ENCODE measurements at places on chromosomes 7 and 10. TPM values are rescaled to one million over a fixed set of nuclear protein-coding genes. Genes with fewer than 3 reads are reported as not detected.

CABCOCO1 gene
- total RNA-seq: not detected

NODAL gene
- total RNA-seq: not detected

MMD2 gene
- not detected for total RNA-seq

DNA sequence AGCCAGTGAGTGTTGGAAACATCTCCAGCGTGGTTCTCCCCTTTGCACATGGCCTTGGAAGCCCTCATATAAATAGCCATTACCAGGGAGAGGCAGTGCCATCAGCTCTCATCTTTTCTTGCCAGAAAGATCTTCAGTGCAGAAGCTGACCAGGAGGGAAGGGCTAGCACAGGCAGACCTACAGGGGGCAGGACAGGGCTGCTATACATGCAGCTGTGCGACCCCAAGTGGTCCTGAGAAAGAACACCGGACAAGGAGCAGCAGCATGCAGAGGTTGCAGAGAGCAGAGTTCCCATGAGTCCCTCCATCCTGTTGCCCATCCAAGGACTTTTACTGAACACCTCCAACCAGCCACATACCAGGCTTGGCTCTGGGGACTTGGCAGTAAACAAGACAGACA is 17.1 kb downstream of the GRID1 start:
- DNase-seq: peak; percentile 4

GRCh38 chr10:53899463-53900160 is 901.4 kb downstream of the PCDH15 start:
- no peak for DNase-seq

OR2A5 gene
- not detected for total RNA-seq

DNA sequence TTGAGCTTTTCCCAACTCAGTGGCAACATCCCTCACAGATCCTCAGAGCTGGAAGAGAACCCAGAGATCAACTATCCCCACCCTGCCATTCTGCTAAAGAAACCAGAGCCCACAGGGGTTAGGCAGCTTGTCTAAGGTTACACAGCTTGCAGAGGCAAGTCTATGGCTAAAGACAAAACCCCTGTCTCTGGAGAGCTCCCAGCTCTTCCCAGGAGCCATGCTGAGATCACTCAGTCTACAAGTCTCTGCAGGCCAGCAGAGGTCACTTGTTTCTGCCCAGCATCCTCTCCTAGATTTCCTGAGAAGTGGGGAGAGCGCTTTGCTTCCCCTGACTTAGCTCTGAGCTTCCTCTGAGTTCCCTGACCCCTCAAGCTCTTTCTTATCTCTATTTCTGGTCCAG is 28.5 kb upstream of the LOXL4 start:
- DNase-seq: no peak

RASA4B gene
- 139 TPM for total RNA-seq

CALHM3 gene
- not detected for total RNA-seq

- no peak for DNase-seq
Measured at GRCh38 chr7:117273814-117274225, 49.0 kb downstream of the WNT2 start.

HABP2 gene
- total RNA-seq: 0.16 TPM

BLNK gene
- 1.1 TPM for total RNA-seq

CCDC146 gene
- total RNA-seq: 1.2 TPM

GRCh38 chr7:131726686-131727085 is 170.3 kb upstream of the PODXL start:
- DNase-seq: no peak

DNA sequence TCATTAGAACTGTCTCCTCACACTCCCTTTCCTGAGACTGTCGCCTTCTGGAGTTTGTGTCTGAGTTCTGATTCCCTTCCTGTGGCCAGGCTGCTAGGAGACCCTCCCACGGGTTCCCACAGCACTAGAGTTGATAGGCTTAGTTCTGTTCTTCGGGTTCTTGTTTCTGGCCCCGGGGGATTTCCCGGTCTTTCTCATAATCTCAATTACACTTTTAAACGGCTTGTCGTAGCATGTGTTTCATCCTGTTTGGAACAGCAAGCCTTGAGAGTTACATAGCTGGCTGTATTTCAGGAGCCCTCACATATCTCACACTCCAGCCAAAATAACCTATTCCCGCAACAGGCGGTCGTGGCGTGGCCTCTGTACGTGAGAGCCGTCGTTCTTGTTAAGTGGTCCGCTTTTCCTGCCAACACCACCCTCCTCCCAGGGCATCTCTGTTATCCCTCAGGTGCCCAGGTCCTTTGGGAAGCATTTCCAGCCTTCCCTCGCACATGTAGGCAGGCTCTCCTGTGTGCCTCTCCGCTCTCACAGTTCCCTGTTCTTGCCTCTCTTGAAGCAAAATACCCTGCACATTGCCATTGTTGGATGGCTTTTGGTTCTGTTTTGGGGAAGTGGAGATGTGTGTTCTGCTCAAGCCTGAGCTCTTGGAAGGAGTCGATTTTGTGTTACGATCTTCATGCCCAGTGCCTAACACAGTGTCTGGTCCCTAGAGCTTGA is 46.0 kb downstream of the CDC123 start:
- no peak for DNase-seq

DNA sequence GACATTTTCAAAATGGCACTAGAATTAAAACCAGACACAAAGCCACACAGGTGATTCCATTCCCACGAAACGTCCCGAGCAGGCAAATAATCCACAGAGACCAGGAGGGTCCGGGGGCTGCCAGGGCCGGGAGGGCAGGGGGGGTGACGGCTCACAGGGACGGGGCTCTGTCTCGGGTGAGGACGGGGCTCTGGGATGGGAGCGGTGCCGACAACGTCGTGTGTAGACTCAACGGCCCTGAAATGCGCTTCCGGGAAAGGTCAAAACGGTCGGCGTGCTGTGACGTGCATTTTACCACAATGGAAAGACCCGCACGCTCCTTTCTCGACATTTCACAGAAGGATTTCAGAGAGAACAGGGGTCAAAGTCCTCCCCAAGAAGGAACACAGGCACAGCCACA is 63.3 kb upstream of the PDGFA start:
- no peak for DNase-seq

DNA sequence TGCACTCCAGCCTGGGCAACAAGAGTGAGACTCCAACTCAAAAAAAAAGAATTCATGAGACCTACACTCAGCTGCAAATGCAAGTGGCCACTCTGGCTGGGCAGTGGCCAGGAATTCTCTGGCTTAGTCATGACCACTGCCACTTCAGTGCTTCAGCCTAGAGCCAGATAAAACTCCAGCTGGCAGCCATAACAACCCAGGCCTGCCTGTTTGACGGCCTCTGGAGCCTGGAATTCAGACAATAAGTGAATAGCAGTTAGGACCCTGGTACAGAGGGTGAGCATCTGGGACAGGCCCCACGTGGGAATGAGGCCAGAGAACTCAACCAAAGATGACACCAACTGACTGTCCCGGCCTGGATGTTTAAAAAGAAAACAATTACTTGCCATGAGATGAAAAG is 18.9 kb downstream of the RCC1L start:
- DNase-seq: peak; percentile 75

RBP3 gene
- total RNA-seq: not detected

ELN gene
- 41.1 TPM for total RNA-seq

DNA sequence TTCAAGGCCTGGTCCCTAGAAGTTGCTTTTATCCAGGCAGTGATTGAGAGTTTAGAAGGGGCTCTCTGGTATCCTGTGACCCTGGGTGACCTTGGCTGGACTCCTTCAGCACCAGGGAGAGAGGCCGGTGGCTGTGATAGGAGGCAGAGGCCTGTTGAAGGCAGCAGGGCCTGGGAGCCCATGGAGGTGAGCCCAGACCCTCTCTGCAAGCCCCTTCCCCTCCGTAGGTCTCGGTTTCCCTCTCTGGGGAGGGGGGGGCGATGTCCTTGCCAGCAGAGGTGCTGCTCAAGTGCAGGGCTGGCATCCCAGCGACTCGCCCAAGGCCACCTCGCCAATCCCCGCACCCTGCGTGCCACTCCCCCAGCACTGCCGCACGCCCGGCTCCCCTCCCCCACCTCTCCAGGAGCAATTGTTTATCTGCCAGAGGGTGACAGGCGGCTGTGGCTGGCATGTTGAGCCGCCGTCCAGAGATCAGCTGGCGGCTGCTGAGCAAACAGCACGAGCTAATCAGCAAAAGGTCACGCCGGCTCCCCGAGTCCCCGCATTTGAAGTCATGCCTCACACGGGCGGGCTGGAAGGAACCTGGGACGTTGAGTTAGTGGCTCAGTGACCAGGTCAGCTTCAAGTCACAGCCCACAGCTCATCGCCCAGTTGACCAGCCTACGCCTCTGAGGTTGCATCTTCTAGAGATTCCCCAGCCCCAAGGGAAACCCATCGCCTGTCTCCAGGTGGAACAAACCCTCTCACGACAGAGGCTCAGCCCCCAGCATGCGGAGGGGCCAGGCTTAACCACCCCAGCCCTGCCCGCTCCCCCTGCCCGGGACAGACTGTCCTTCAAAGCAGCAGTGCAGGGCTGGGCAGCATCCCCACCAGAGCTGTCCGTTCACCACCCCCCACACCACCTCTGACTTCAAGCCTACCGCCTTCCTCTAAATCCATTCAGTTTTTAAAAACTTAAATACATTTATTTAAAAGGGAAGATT is 43.7 kb downstream of the ELFN1 start:
- DNase-seq: peak; percentile 75

Data from psoas muscle (tissue), 8 donors.